ENCODE measurements at places on chromosomes 3 and 15.

DNA sequence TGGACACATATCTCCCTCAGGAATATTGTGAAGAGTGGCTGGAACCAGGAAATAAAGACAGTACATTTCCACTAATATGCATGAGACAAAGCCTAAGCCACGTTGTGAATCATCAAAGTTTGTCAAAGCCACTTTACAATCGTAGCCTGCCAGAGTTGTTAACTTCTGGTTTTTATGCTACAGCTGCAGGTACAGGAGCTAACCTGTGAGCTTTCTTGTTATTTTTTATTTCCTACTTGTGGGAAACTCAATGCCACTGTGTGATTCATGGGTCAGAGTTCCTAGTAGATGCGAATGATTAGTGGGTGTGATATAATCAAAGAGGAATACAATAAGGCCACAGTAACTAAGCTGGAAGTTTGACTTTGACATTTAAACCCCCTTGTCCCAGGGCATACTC is 44.4 kb upstream of the TEX9 start:
- no peak for DNase-seq

GRCh38 chr3:31445701-31446100 is 87.0 kb upstream of the STT3B start:
- no peak for DNase-seq

- DNase-seq, result peak; percentile 47
Measured at GRCh38 chr3:171258316-171258715, 201.9 kb downstream of the TNIK start.

DNA sequence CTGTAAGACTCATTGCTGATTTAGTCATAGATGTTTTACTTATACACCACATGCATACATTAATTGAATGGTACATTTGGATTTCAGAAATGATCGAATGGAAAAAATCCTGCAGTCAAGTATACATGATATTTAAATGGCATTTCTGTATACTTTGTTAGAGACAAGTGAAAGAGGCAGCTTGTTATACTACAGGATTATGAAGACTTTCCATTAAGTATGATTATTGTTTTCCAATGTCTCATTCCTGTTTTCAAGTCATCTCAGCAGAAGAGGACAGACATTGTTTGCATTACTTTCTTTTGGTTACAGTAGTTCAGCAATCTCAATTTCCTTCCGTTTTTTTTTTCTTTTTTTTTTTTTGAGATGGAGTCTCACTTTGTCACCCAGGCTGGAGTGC is 36.6 kb upstream of the DPPA4 start:
- DNase-seq, result no peak

DNA sequence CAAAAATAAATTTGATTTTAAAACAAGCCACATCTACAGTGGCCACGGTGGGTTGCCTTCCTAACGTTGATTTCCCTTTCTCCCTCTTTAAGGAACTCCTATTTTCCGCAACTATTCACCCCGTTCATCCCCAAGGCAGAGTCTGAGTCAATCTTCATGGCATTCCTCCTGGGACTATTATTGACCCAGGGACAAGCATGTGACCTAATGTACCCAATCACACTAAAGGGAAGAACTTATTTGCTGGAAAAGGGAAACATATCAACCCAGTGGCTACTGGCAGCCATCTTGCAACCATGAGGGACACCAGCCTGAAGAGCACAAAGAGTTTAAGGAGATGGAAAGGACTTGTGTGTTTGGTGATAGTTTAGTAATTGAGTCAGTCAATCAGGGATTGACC is 55.4 kb upstream of the ARHGEF3 start:
- no peak for DNase-seq

DNA sequence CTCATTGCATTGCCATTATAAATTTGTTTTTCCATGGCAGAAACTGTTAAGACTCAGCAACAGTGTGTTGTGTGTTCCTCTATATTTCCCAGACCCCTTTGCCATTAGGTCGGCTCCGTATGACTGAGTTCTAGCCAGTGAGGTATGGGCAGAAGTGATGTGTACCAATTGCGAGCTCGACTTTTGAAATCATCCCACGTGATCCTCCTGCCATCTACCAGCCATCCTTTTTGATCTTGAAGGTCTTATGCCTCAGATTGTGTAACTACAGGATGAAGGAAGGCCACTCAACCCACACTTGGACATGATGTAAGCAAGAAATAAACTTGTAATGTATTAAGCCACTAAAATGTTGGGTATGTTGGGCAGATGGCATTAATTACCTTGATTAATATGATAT is 562.3 kb downstream of the PDCD6IP start:
- DNase-seq, result no peak

DNA sequence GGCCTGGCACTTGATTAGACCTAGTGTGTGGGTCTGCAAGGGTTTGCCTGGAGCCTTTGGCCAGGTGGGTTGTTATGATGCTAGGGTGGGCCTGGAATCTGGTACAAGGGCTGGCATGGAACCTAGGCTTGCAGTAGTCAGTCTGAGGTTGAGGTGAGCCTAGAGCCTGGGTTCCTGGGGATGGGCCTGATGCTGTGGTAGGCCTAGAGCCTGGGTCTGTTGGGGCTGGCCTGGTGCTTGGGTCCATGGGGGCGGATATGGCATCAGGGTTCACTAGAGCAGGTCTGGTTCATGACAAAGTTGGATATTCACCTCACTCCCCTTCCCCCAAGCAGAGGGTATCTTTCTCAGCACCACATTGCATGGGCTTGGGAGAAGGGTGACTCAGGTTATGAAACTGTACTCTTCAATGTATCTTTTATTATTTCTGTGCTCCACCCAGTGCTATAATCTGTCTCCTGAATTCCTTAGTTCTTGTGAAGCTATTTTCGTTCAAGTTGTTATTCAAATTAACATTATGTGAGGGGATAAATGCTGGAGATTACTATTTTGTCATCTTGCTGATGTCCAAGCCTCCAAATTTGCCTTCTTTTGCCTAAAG is 274.4 kb downstream of the NFKBIZ start:
- no peak for DNase-seq

DNA sequence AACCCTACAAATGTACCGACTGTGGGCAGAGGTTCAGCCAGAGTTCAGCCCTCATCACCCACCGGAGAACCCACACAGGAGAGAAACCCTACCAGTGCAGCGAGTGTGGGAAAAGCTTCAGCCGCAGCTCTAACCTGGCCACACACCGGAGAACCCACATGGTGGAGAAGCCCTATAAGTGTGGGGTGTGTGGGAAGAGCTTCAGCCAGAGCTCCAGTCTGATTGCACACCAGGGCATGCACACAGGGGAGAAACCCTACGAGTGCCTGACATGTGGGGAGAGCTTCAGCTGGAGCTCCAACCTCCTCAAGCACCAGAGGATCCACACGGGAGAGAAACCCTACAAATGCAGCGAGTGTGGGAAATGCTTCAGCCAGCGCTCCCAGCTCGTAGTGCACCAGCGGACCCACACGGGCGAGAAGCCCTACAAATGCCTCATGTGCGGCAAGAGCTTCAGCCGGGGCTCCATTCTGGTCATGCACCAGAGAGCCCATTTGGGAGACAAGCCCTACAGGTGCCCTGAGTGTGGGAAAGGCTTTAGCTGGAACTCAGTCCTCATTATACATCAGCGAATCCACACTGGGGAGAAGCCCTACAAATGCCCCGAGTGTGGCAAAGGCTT is 20.7 kb downstream of the ZSCAN2 start:
- DNase-seq, result no peak

DNA sequence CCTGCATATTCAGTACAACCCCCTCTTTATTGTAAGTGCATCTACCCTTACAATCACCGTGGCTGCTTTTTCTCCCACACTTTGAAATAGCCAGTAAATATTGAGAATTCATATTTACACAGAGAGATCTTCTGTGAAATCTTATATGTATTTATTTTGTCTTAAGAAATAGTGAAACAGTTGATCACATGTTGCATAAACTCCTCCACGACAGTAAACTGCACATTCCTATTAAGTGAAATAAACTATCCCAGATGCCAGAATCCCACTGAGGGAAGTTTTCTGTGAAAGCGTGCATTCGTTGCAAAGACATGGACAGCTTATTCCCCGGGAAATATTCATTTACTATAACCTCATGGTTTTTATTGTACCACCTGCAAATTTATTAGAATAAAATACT is 796.0 kb downstream of the ROBO2 start:
- no peak for DNase-seq

DNA sequence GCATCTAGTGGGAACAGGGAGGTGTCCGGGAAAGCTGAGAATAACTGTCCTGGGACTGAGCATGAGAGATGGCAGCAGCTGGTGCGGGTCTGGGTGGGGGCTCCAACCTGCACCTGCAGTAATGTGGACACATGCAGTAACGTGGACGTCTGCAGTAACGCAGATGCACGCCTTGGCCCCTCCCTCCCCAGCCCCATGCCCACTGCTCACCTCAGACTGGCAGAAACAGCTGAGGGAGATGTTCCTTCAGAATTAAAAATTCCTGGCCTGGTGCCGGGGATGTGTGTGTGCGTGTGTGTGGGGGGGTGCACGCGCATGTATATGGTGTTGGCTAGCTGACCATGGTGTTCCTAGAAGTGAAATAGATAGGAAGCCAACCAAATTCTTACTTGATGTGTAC is 86.7 kb upstream of the OXTR start:
- no peak for DNase-seq

GRCh38 chr15:89893027-89893426 is 767 bp downstream of the AP3S2 start:
- DNase-seq, result no peak

- DNase-seq, result no peak
Measured at GRCh38 chr3:171213907-171214306, 187.4 kb upstream of the SLC2A2 start.

GRCh38 chr3:88219138-88219792 is 69.5 kb downstream of the C3orf38 start:
- DNase-seq, result no peak

DNA sequence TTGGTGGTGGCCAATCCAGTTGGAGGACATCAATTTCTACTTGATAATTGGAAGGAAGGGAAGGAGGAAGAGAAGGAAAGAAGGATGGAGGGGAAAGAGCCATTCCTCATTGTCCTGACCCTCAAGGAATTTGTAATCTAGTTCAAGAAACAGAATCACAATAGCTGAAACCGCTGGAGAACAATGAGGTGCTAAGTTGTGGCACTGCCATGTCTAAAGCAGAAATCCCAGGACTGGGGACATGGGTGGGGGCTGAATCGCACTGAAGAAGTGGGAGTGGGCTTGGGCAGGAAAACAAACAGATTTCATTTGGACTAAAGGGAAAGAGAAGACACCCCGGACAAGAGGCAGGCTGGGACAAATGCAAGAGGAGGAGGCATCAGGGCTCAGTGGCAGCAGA is 183.6 kb downstream of the UACA start:
- no peak for DNase-seq

DNA sequence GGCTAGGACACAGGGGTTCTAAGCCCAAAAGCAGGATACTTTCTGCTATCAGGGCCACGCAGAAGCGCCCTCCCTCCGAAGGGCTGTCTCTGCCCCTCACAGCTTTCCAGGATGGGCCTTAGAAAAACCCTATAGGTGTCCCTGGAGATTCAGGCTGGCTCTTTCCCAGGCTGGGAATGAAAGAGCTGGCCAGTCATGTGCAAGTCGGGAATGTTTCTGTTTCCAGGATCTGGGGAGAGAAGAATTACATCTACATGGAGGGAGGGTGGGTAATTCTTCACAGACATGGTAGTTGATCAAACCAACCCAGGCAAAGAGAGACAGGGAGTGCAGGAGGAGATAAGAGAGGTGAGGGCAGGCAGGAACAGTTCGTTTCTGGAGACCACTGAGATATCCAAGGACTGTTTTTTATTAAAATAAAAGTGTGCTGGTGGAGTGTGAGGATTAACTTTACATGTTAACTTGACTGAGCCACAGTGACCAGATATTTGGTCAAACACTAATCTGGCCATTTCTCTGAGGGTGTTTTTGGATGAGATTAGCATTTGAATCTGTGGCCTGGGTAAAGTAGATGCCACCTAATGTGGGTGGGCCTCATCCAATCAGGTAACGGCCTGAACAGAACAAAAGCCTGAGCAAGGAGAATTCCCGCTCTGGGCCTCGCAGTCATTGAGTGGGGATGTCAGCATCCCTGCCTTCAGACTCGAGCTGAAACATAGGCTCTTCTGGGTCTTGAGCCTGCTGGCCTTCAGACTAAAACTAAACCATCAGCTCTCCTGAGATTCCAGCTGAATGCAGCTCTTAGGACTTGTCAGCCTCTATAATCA is 15.3 kb downstream of the NUP210 start:
- no peak for DNase-seq

GRCh38 chr15:98039596-98039995 is 79.1 kb downstream of the ARRDC4 start:
- DNase-seq, result no peak

DNA sequence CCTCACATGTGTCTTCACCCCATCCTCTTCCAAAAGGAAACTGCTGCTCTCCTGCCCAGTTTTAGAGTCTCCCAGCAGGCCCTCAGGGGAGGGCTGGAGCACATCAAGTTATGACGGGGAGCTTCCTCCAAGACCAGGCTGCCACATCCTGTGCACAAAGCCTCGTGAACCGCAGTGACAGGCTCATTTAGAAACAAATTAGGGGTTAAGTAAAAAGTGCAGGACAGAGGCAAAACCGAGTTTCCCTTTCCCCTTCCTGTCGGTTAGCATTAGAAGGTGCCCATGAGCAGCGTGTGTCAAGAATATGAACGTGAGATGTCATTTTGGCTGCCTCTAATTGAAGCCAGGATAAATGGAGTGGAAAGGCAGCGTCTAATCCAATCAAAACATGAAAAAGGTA is 199.7 kb downstream of the ARRDC4 start:
- no peak for DNase-seq

- no peak for DNase-seq
Measured at GRCh38 chr3:143698682-143699303, 149.5 kb downstream of the SLC9A9 start.

GRCh38 chr3:122612696-122613095 is 35.2 kb downstream of the PARP15 start:
- no peak for DNase-seq

- DNase-seq, result no peak
Measured at GRCh38 chr3:154992655-154993054, 87.5 kb upstream of the MME start.

DNA sequence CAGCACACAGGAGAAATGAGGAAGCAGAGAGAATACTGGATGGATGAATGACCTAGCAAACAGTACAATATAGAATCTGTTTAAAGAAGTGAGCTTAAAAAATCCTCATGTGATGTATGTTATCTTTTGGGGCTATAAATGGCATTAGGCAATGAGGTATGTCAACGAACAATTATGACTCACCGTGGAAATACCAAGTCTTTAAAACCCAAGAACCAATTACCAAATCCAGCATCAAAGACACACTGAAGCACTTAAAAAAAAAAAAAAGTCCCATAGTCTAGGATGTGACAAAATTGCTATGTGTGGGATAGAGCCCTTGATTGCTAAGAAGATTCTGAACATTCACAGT is 36.3 kb upstream of the HERC1 start:
- DNase-seq, result no peak
